ENCODE measurements at places on chromosomes 12 and 14. TPM values are rescaled to one million over a fixed set of nuclear protein-coding genes. Genes with fewer than 3 reads are reported as not detected.
A peak's percentile ranks its signal among the peaks of the same experiment; 100 is the strongest.

CARMIL3 gene
- polyA plus RNA-seq, result 3.7 TPM

TAS2R50 gene
- not detected for polyA plus RNA-seq

ADAM21 gene
- polyA plus RNA-seq, result not detected

ANO4 gene
- 1.7 TPM for polyA plus RNA-seq

LBHD2 gene
- polyA plus RNA-seq, result not detected

BIN2 gene
- not detected for polyA plus RNA-seq

PLEKHA5 gene
- polyA plus RNA-seq, result 79.9 TPM

- no peak overlapping the region for H3K4me3 ChIP-seq
- no peaks in the 10 kb centered on the region for H3K36me3 ChIP-seq
- DNase-seq, result peak; percentile 49
- peaks cover 37% of the 10 kb centered on the region for H3K4me1 ChIP-seq
These were observed 103.6 kb downstream of the TMEM30B start for GRCh38 chr14:61177279-61178225.

DNA sequence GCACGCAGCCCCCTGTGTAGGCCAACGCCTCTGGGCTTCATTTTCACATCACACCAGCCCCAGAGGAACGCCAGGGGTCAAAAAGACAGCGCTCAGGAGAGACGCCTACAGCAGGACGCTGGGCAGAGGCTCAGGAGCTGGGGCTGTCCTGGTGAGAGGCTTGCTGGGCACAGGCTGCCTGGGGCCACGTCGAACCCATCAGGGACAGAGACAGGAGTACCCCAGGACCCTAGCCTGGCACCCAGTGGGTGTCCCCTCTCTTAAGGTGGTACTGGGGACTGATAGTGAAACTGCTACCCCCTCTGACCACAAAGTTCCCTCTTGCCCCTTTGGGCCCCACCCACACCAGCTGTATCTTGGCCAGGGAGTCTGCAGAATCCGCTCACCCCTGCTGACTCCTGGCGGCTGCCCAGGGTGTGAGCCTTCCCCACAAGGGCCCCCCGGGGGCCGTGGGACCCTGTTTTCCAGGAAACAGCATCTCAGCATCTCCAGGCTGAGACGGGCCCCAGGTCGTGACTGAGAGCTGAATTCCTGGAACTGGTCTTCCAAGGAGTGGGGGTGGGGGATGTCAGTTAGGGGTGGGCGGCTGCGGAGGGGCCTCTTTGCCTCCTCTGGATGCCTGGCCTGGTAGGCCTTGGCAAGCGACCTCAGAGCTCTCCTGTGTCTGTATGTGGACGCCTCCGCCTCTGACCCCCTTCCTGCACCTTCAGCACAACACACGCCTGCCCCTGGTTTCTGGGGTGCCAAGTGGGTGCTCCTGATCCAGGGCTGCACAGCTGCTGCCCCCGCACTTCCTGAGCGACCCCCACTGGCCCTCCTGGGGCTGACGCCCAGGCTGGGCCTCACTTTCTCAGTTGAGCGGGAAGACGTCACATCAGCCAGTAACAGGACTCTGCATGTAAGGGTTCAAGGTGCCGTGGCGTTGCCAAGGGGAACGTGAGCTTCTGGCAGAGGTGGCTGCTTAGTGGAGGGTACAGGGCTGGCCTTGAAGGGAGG lies 321.9 kb upstream of the RTL1 start:
- peaks cover 14% of the 10 kb centered on the region for H3K4me1 ChIP-seq
- H3K27me3 ChIP-seq, result no peaks in the 10 kb centered on the region
- H3K27ac ChIP-seq, result no peak overlapping the region
- no peak overlapping the region for H3K4me3 ChIP-seq
- DNase-seq, result no peak

DNA sequence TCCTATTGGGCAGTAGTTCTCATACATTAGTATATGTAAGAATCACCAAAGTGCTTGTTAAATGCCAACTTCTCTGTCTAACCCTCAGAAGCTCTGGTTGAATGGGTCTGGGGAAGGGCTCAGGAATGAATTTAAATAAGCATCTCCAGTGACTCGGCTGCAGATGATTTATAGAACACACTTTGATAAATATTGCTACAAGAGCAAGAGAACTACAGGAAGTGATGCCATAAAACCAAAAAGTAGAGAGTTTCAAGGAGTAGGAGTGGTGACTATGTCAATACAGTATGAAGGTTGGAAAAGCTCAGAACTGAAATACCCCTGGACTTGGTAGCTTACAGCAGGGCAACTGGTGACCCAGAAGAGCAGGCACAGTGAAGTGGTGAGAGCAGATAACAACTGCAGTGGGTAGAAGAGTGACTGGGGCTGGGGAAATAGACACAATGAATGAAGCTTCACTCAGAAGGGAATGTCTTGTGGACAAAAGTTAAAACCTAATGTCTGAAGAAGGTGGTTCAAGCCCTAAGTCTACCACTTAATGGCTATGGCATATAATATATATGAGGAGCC lies 8.0 kb upstream of the PLEKHA5 start:
- no peaks in the 10 kb centered on the region for H3K27me3 ChIP-seq
- H3K27ac ChIP-seq, result no peak overlapping the region
- no peak overlapping the region for H3K4me3 ChIP-seq
- no peaks in the 10 kb centered on the region for H3K4me1 ChIP-seq

DNA sequence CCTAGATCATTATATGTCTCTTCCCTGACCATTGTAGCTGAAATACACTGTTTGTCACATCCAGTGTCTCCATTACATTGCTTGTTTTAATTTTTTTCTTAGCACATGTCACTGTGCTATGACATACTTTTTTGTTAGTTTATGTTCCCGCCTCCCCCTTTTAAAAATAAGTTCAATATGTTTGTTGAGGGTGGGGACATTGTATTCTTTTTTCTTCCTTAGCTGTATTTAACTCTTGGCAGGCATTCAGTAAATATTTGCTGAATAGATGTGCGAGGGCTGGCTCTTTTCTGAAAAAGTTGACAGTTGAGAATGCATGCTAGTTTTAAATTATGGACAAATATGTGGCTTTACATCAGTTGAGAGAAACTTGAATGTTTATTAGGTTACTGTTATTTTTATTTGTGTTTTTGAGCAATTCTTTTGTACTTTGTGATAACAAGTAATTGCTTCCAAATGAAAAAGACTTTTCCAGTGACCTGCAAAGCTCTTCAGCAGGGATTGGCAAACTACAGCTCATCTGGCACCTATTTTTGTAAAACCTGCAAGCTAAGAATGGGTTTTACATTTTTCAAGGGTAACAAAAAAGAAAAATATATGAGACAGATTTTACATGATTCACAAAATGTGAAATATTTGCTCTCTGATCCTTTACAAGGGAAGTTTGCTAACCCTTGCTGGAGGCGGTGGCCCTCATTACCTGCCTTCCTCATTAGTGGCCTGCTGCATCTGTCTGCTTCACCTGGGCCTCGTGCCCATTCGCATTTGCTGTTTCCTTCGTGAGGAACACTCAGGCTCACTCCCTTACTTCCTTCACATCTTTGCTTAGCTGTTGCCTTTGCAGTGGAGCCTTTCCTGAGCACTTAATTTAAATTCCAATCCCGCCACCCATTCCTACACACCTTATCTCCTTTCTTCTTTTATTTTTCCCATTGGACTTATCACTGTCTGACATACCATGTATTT lies 229.4 kb downstream of the ERC1 start:
- H3K27me3 ChIP-seq, result no peaks in the 10 kb centered on the region
- H3K4me1 ChIP-seq, result peaks cover 12% of the 10 kb centered on the region
- no peak overlapping the region for H3K4me3 ChIP-seq
- no peak for DNase-seq
- H3K36me3 ChIP-seq, result no peaks in the 10 kb centered on the region

DNA sequence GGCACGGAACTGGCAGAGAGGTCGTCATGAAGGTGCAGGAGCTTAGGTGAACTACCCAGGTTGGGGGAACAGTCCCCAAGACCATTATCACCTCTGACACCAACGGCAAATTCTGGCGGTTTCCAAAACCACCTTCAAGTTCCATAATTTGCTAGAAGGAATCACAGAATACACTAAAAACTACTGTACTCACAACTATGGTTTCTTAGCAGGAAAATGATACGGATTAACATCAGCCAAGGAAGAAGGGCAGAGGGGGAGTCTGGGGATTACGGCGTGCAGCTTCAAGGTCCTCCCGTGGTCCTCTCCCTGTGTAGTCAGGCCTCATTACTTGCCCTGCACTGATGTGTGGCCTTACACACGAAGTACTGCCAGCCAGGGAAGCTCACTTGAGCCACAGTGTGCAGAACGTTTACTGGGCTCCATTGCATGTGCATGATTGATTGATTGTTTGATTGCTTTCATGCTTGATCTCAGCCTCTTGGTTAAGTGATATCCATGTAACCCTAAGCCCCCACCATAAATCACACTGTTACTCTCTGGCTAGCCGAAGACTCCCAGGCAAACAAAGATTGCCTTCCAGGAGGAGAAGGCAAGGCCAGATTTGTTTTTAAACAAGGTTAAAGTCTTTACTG lies 837 bp upstream of the STX2 start:
- no peak for DNase-seq
- H3K27me3 ChIP-seq, result peaks cover 19% of the 10 kb centered on the region
- H3K4me1 ChIP-seq, result peaks cover 25% of the 10 kb centered on the region

GRCh38 chr12:65389436-65389835 lies 111.0 kb downstream of the MSRB3 start:
- no peak for DNase-seq
- no peaks in the 10 kb centered on the region for H3K27me3 ChIP-seq
- H3K4me1 ChIP-seq, result no peaks in the 10 kb centered on the region
- no peak overlapping the region for H3K27ac ChIP-seq

DNA sequence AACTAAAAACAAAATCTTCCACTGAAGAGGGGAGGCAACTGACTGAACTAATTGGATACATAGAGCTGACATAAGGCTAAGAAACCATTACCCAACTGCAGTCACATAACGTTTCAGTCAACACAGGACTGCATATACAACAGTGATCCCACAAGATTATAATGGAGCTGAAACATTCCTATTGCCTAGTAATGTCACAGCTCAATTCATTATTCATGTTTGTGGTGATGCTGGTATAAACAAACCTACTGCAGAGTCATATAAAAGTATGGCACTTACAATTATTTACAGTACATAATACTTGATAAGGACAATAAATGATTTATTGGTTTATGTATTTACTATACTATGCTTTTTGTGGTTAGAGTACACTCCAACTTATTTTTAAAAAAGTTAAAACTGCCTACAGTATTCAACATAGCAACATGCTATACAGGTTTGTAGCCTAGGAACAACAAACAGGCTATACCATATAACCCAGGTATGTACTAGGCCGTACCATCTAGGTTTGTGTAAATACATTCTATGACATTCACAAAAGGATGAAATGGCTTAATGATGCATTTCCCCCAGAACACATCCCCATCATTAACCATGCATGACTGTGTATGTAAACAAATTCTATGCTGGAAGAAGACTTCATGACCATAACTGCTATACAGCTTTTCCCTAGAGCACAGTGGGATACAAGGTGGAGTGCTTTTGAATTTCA lies 4.3 kb downstream of the NAP1L1 start:
- H3K4me3 ChIP-seq, result 0 out of 2 replicates have a peak overlapping the region, but pooled peaks have one; percentile 5
- no peaks in the 10 kb centered on the region for H3K27me3 ChIP-seq
- H3K36me3 ChIP-seq, result no peaks in the 10 kb centered on the region
- H3K4me1 ChIP-seq, result peaks cover 54% of the 10 kb centered on the region
- DNase-seq, result no peak

DNA sequence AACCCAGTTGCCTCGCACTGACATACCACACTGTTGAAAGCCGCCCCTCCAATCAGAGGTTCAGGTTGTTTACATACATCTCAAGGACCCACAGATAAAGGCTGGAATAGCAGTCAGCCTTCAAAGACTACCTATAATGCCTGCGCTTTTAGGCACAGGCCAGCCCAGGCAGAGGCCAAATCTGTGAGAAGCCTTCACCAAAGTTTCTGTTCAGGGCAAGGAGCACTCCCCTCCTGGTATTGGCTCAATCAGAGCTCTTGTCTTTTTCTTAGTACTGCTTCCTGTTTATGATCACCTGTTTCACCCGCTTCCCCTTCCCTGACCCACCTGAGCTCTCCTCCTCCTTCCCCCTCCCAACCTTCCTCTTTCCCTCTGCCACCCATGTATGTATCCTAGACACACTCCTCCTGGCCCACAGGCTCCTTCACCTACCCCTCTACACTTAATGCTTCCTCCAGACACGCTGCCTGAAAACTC lies 34.8 kb downstream of the DUSP16 start:
- no peak overlapping the region for H3K4me3 ChIP-seq
- peak overlapping the region; percentile 68 for H3K27ac ChIP-seq
- no peaks in the 10 kb centered on the region for H3K36me3 ChIP-seq
- H3K27me3 ChIP-seq, result no peaks in the 10 kb centered on the region
- peaks cover 24% of the 10 kb centered on the region for H3K4me1 ChIP-seq
- peak; percentile 53 for DNase-seq

All from GM23338 (cell line).